ENCODE measurements at places on chromosomes 2 and 18. TPM values are rescaled to one million over a fixed set of nuclear protein-coding genes. Genes with fewer than 3 reads are reported as not detected.

REG1B gene
- not detected for total RNA-seq

RBM44 gene
- 0.85 TPM for total RNA-seq

WDFY1 gene
- 35.0 TPM for total RNA-seq

XDH gene
- 0.19 TPM for total RNA-seq

SLC9A4 gene
- total RNA-seq: 0.05 TPM

CNTNAP5 gene
- 0.14 TPM for total RNA-seq

EFEMP1 gene
- 4.0 TPM for total RNA-seq

DSG1 gene
- 0.61 TPM for total RNA-seq

- DNase-seq: no peak
Observed at GRCh38 chr2:175698061-175698460, 304.0 kb downstream of the LNPK start.

GRCh38 chr18:75060185-75060584, 148.8 kb downstream of the PTGR3 start:
- no peak for DNase-seq

DNA sequence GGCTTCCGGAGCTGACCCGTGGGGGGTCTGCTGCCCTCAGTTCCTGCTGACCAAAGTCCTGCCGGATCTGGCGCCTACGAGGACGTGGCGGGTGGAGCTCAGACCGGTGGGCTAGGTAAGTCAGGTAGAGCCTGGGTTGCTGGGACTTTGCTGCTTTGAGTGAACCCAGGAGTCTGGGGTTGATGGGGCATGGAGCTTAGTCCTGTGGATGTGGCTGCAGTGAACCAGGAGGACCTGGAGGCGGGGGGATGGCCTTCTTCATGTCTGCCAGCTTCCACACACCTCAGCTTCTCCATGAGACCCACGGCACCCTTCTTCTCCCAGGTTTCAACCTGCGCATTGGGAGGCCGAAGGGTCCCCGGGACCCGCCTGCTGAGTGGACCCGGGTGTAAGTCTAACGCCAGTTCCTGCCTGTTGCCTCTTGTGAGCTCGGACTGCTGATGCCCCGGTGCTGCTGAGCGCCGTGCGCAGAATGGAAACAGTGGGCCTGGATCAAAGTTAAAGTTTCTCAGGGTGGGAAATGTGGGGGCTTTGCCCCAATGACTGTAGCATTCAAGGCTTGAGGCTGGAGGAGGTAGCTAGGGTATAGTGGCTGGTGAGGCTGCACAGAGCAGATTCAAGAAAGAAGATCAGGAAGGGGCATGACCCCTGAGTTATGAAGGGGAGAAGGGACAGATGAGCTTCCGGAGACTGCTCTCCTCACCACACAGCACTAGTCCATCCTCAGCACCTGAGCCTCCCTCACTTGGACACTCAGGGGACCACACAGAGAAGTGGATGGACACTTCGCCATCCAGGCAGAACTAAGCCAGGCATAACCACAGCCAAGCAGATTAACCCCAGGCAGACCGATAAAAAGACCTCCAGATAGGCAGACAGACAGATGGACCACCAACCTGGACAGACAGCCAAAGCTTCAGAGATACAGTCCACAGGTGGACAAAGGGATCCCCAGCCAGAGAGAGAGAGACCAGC, 17.3 kb downstream of the PTPN18 start:
- DNase-seq: no peak

DNA sequence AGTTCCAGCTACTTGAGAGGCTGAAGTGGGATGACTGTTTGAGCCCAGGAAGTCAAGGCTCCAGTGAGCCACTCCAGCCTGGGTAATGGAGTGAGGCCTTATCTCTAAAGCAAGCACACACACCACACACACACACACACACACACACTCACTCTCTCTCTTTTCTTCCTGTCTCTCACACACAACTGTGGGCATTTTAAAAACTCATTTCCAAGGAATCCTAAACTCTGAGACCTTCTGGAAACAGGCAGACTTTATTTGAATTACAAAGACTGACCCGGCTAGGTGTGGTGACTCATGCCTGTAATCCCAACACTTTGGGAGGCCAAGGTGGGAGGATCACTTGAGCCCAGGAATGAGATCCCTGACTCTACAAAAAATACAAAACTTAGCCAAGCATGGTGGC, 21.3 kb downstream of the WDSUB1 start:
- DNase-seq: no peak

DNA sequence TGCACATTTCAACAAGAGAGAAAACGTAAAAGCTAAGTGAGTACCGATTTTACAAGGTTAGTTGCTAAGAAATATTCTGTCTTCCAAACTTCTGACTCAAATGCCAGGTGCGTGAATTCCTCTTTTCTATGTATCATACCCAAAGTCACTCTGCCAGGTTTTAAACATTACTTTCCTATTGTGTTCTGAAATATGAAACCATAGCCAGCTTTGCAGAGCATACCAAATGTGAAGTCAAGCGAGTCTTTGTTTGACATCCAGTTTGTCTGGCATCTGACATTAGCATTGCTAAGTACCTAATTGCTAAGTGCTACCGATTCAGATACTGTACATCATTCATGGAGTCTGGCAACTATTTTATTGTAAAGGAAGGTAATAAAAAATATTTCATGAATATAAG, 321.9 kb upstream of the GALNT5 start:
- DNase-seq: no peak

- DNase-seq: no peak
Observed at GRCh38 chr18:74178884-74179283, 30.6 kb downstream of the TIMM21 start.

- DNase-seq: no peak
Observed at GRCh38 chr2:237885111-237885930, 25.9 kb downstream of the RAMP1 start.

GRCh38 chr18:3012136-3013023, 564 bp downstream of the LPIN2 start:
- DNase-seq: no peak

Data from thymus (tissue), 14 donors.